Muscle of back (tissue), 13 donors: ENCODE measurements at places on chromosomes 12 and 14. TPM values are rescaled to one million over a fixed set of nuclear protein-coding genes. Genes with fewer than 3 reads are reported as not detected.

GRCh38 chr14:95774265-95775160 lies 60.6 kb upstream of the TCL1A start:
- DNase-seq, result peak; percentile 31

DNA sequence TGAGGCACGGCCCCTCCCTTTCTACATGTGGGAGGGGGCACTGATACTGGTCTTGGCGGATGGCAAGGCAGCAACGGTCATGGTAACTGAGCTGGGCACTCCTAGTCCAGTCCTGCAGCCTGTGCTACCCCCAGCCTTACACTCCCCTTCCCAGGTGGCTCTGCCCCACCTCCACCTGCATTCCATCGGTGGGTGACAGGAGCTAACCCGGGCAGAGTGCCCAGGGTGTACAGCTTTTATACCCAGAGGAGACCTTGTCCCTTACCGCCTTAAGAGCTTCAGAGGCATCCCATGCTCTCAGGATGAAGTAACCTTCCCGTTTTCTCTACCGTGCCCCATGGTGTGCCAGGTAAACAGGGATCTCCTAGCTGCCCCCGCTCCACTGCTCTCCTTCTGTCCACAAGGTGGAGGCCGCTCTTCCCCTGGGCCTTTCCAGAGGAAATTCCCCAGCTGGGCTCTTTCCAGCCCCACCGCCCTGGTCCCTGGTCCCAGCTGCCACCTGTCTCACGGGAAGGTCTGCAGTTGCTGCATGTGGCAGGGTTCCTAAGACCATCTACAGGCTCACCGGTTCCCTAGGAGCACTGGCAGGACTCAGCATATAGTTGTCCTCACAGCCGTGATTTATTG lies 20.5 kb downstream of the BRI3BP start:
- peak; percentile 14 for DNase-seq

DNA sequence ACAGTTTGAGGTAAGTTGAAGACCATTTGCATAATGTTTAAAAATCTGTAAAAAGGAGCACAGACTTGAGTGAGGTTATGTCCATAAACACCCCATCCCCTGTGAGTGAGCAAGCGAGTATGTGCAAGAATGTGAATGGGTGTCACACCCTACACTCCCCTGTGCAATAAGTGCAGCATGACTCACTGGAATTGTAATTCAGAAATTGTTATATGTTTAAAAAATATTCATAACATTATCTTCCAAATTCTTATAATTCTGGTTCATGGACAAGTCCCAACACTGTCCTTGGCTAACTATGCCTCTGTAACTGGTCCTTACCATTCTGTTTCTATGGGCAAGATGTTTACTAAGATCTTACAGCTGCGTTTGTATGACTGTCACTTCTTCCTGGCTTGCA lies 207.8 kb upstream of the FAR2 start:
- DNase-seq, result no peak

GRCh38 chr12:52612431-52613383 lies 5.7 kb downstream of the KRT73 start:
- DNase-seq, result no peak

GRCh38 chr12:45089411-45090075 lies 38.6 kb upstream of the DBX2 start:
- no peak for DNase-seq

CLEC4C gene
- not detected for polyA plus RNA-seq

UBE2N gene
- polyA plus RNA-seq, result 105 TPM
